ENCODE measurements at places on chromosomes 2 and 18. TPM values are rescaled to one million over a fixed set of nuclear protein-coding genes. Genes with fewer than 3 reads are reported as not detected.
A peak's percentile ranks its signal among the peaks of the same experiment; 100 is the strongest.

DUSP11 gene
- 17.8 TPM for total RNA-seq

DNA sequence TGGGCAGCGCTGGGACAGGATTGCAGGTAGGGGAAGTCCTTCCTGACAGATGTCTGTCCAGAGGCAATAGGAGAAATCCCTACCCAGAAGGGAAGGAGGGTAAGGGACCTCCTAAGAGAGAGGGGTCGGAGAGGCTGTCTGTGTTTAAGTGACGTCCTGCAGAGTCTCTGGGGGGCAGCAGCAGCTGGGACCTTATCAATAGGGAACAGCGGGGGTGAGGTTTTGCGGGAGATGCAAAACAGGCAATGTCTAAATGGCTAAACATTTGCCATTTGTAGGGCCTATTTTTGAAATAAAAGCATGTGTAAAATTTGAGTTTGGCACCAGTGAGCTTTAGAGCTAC lies 108.7 kb upstream of the HS6ST1 start:
- no peak for DNase-seq
- no peaks in the 10 kb centered on the region for H3K27me3 ChIP-seq
- no peaks in the 10 kb centered on the region for H3K36me3 ChIP-seq
- no peaks in the 10 kb centered on the region for H3K4me1 ChIP-seq
- no peak overlapping the region for H3K4me3 ChIP-seq
- no peak overlapping the region for H3K27ac ChIP-seq

DNA sequence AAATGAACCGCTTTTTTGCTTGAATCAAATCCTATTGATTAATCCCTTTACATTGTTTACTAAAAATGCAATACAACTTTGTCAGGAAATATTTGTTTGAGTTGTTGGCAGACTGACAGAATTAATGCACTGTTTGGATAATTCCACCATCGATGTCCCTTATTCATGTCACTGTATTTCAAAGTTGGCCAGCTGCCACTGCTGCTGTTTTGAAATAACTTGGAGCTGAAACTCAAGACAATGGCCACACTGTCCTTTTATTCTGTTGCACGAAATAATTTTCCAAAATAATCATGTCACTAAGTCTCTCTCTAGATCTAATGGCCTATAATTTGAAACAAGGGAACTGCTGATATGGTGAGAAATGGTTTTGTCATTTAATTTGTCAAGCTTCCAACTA lies 55.2 kb upstream of the PAX3 start:
- H3K36me3 ChIP-seq = no peaks in the 10 kb centered on the region
- no peaks in the 10 kb centered on the region for H3K27me3 ChIP-seq
- DNase-seq = no peak

GRCh38 chr2:46554397-46554796 lies 75.0 kb downstream of the TMEM247 start:
- peaks cover 11% of the 10 kb centered on the region for H3K4me1 ChIP-seq
- no peak overlapping the region for H3K27ac ChIP-seq
- H3K36me3 ChIP-seq = no peaks in the 10 kb centered on the region
- H3K4me3 ChIP-seq = no peak overlapping the region
- DNase-seq = no peak

DNA sequence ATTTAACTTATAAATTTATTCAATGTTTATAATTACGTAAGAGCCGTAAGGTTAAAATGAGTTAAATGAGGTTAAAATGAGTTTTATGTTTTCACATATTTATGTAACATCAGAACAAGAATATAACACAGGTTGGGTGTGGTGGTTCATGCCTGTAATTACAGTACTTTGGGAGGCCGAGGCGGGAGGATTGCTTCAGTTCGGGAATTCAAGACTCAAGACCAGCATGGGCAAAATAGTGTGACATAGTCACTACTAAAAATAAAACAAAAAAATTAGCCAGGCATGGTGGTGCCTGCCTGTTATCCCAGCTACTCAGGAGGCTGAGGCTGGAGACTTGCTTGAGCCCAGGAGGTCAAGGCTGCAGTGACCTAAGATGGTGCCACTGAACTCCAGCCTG lies 9.3 kb upstream of the MBD2 start:
- no peak overlapping the region for H3K27ac ChIP-seq
- H3K4me1 ChIP-seq = no peaks in the 10 kb centered on the region

- H3K4me3 ChIP-seq = no peak overlapping the region
- H3K27me3 ChIP-seq = no peaks in the 10 kb centered on the region
- H3K4me1 ChIP-seq = peaks cover 2% of the 10 kb centered on the region
- H3K27ac ChIP-seq = no peak overlapping the region
- DNase-seq = no peak
These were observed 53.6 kb upstream of the UGP2 start for GRCh38 chr2:63788071-63788470.

DNA sequence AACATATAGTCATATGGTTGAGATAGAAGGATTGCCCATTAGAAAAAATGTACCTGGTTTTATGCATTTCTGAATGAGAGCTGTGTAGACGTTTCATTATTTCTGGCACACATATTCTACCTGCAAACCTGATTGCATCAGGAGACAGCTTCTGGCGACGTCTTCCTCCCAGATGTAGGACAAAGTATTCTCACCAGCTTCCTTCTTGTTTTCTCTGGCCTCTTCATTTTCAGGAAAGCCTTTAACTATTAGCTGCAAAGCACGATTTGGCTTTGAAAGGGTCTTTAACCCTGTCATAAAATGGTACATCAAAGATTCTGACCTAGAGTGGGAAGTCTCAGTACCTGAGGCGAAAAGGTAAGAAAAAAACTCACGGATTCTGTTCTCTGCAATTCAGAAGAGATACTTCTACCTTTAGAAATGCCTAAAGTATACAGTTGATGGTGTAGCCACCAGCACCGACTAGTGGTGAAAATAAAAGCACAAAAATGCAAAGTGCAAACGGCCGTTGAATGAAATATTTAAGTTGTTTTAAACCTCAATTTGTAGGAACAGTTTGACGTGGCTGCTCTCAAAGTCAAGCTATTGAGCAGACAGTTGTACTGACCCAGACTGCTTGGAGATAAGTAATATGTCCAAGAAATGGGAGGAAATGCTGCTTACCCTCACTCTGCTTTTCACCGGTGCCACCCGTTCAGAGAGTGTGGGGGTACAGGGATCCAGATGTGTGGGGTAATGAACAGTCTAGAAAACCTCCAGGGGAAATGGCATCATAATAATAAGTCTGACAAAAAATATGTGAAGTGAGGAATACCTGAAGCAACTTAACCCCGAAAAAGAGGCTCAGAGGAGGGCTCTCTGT lies 20.2 kb downstream of the IL18RAP start:
- H3K36me3 ChIP-seq = no peaks in the 10 kb centered on the region
- DNase-seq = no peak
- H3K27ac ChIP-seq = no peak overlapping the region
- H3K4me1 ChIP-seq = no peaks in the 10 kb centered on the region
- no peak overlapping the region for H3K4me3 ChIP-seq

TFPI gene
- 7.1 TPM for total RNA-seq

DNA sequence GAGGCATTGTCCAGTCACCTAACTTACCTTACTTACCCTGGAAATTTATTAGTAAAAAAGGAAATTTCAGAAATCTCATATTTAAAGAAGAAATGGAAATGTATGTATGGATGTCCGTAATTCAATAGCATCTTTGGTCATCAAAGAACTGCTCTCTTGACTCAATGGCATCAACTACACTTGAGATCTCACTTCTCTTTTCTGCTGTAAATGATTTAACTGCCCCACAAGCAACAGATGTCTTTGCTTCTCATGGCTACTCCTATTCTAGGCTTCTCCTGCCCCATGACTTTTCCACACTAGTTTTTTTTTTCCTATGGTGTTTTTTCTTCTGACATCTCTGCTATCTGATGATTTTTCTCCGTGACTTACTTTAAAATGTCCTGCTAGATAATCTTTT lies 34.0 kb upstream of the ERMN start:
- no peak for DNase-seq
- H3K27ac ChIP-seq = no peak overlapping the region
- H3K27me3 ChIP-seq = no peaks in the 10 kb centered on the region
- no peaks in the 10 kb centered on the region for H3K36me3 ChIP-seq
- H3K4me3 ChIP-seq = no peak overlapping the region
- no peaks in the 10 kb centered on the region for H3K4me1 ChIP-seq

SKA1 gene
- 18.9 TPM for total RNA-seq

GRCh38 chr2:237482485-237482884 lies 4.6 kb upstream of the MLPH start:
- H3K36me3 ChIP-seq = no peaks in the 10 kb centered on the region
- peaks cover 6% of the 10 kb centered on the region for H3K4me1 ChIP-seq
- no peak for DNase-seq
- peaks cover 4% of the 10 kb centered on the region for H3K27me3 ChIP-seq
- no peak overlapping the region for H3K27ac ChIP-seq

- H3K4me1 ChIP-seq = no peaks in the 10 kb centered on the region
- peak; percentile 88 for DNase-seq
- H3K4me3 ChIP-seq = peak overlapping the region; percentile 19
- H3K27me3 ChIP-seq = peaks cover 20% of the 10 kb centered on the region
- no peak overlapping the region for H3K27ac ChIP-seq
- no peaks in the 10 kb centered on the region for H3K36me3 ChIP-seq
These were observed 17.8 kb upstream of the CD8A start for GRCh38 chr2:86808315-86809161.

DNA sequence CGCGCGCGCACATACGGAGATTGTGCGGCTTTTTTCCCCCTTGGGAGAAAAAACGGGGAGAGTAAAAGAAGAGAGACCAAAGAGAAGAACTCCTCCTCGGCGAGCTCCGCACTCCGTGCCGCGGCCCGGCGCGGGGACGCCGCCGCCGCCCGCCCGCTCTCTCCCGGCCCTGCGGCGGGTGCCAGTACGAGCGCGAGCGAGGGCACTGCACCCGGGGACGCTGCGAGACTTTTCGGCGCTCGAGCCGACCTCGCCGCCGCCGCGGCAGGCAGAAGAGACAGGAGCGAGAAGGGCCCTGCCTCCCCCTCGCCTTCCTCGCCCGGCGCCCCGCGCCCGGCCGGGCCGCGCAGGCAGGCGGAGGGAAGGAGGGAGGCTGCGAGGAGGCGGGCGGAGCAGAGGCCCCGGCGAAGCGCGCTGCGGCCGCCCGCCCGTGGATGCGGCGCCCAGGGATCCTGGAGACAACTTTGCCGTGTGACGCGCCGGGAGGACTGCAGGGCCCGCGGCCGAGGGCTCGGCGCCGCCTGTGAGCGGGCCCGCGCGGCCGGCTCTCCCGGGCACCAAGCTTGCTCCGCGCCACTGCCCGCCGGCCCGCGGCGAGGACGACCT lies 857 bp upstream of the INHBB start:
- H3K36me3 ChIP-seq = peaks cover 19% of the 10 kb centered on the region
- peaks cover 43% of the 10 kb centered on the region for H3K4me1 ChIP-seq
- peak; percentile 68 for DNase-seq
- H3K27ac ChIP-seq = no peak overlapping the region
- peaks cover 78% of the 10 kb centered on the region for H3K27me3 ChIP-seq

GRCh38 chr2:241064802-241065354 lies 37.2 kb downstream of the MTERF4 start:
- H3K4me3 ChIP-seq = no peak overlapping the region
- no peak for DNase-seq

- no peak for DNase-seq
- H3K4me1 ChIP-seq = no peaks in the 10 kb centered on the region
- no peak overlapping the region for H3K4me3 ChIP-seq
- no peak overlapping the region for H3K27ac ChIP-seq
- H3K36me3 ChIP-seq = no peaks in the 10 kb centered on the region
- no peaks in the 10 kb centered on the region for H3K27me3 ChIP-seq
These were observed 24.4 kb upstream of the LRP2 start for GRCh38 chr2:169386722-169387121.

DNA sequence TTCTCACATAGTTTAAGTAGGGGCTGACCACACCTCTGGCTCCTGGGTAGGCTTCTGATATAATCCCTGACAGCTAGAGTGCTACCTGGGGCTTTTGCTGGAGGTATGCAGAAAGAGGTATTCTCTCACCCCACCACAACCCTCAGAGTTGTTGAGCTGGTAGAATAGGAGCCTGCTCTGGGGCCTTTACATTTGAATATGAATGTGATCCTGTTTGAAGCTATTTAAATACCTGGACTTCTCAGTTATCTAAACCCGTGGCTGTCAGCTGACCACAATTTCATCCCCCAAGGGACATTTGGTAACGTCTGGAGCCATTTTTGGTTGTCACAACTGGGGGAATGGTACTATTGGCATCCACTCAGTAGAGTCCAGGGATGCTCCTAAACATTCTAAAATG lies 669.1 kb downstream of the SATB2 start:
- no peaks in the 10 kb centered on the region for H3K27me3 ChIP-seq
- no peaks in the 10 kb centered on the region for H3K36me3 ChIP-seq
- no peak overlapping the region for H3K4me3 ChIP-seq
- no peak overlapping the region for H3K27ac ChIP-seq

TPRKB gene
- 41.6 TPM for total RNA-seq

DNA sequence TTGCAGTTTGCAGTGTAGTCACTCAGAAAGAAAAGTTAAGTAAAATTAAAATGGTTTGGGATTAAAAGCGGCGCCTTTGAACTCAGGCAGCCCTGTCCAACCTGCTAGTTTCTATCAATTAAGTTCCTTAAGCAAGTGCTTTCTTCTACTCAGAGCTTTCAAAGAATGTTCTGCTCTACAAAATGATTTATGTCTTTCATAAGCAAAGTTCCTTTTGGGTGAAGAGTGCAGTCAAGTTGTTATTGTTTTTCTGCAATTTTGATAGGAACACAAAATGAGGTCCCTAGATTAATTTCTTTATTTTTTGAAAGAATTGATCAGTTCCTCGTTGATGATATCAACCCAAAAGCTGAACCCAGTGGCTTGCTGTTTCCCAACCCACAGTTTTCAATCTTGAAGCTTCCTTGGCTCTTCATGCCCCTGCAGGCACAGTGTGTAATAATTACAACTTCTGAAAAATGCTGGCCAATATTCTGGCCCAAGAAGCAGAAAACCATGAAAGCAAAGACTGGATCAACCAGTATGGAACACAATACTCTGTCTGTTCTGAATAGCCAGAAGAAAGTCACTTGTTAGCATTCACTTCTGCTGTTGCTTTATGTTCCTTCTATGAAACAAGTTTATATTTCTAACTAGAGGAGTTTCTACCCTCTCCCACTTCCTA lies 89.1 kb downstream of the TGIF1 start:
- H3K36me3 ChIP-seq = no peaks in the 10 kb centered on the region
- no peaks in the 10 kb centered on the region for H3K27me3 ChIP-seq
- DNase-seq = no peak
- H3K4me3 ChIP-seq = no peak overlapping the region

EHBP1 gene
- 64.1 TPM for total RNA-seq

DNA sequence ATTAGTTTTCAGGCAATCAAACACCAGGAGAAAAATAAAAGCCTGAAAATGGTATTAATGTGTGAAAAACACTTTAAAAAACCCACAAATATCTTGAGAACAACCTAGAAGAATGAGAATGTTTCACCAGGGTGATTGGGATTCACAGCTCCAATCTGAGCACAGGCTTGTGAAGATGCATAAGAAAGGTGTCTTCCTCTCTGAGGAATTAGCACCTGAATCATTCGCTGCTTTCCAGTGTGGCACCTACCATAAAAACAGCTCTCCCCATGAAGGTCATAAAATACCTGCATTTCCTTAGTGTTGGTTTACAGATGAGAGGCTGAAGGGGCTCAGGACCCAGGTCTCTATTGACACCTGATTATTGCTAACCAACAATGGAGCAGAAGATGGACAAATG lies 499.7 kb upstream of the KLHL29 start:
- H3K36me3 ChIP-seq = no peaks in the 10 kb centered on the region
- H3K4me3 ChIP-seq = no peak overlapping the region
- H3K27me3 ChIP-seq = no peaks in the 10 kb centered on the region
- H3K4me1 ChIP-seq = peaks cover 19% of the 10 kb centered on the region

Data from H1 (cell line).